Stimulated activated CD4-positive, alpha-beta T cell treated with anti-CD3 and anti-CD28 coated beads, Interleukin-1b, Interleukin-23, amount 100 ng/mL, for 1 hour (primary cell): ENCODE measurements at places on chromosomes 2 and 18.

DNA sequence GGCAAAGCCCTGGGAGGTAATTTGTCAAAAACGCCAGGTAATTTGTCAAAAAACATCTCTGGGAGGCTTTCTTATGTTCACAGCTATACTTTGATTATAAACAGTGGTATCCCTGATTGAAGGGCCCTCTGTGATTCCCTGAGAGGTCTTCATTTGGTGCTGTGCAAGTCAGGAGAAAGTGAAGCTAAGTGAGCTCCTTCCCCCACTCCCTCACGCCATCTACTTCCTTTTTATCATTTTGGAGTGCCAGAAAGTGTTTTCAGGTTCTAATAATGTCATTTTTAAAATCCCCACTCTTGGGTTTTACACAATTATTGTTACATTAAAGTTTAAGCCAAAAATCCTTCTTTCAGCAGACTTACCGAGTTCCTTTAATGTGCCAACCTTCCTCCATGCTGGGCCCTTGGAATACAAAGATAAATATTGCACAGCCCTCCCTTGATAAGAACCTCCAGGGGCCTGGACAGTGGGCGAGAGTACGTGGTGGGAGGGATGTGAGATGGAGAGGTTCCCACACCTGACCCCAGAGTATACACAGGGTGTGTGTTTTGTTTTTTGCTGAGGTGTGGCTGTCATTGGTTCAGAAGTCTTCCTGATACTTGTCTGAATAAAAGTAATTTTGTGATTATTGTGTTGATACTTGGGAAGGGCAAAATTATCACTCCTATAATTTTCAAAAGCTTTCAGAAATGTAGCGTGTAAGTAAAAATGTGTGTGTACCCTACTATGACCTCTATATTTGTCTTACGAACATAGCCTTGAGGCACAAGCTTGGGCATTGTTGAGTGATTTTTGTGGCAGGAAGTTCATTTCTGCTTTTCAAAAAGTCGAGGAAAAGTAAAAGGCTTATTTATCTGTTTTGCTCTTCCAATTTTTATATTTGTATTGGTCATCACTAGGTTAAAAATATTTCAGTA lies 8.2 kb downstream of the MAPRE2 start:
- no peak for DNase-seq

GRCh38 chr2:144493027-144493809 lies 26.7 kb downstream of the ZEB2 start:
- DNase-seq, result no peak

GRCh38 chr18:9710037-9710436 lies 1.9 kb downstream of the RAB31 start:
- no peak for DNase-seq

DNA sequence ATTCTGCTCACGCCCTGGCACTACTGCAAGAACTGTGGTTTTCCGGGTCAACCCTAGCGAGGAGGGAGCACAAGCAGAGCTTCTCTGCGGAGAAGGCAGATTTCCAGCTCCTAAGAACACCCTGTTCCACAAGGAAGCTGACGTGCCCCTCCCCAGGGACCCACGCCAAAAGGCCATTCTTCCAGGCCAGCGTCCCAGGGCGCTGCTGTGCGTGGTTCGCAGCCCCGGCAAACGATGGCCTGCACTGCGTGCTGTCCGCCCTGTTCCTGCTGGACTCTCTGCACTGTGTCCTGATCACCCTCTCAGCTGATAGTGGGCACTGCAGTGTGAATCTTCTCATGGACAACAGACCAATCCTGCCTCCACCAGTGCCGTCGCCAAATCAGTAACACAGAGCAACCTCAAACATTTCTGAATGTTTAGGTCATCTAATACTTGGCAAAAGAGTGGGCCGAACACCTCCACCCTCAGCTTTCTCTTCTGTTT lies 49.1 kb downstream of the ADI1 start:
- no peak for DNase-seq

- DNase-seq, result no peak
These were observed 108.8 kb downstream of the B3GNT2 start for GRCh38 chr2:62304429-62305417.

DNA sequence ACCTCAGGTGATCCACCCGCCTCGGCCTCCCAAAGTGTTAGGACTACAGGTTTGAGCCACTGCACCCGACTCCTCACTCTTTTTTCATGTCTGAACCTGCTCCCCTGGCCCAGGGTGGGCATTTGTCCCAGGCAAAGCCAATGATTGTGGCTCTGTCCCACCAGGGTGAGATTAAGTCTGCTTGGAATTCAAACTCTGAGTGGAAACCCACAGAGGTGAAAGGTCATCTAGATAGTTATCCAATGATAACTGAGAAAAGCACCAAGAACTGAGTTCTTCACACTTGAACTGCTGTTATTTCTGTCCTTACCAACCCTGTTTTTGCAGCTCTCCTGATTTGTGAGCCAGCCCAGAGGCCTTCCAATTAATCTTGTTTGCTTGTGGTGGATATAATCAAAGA lies 62.4 kb upstream of the ACVR1 start:
- no peak for DNase-seq

DNA sequence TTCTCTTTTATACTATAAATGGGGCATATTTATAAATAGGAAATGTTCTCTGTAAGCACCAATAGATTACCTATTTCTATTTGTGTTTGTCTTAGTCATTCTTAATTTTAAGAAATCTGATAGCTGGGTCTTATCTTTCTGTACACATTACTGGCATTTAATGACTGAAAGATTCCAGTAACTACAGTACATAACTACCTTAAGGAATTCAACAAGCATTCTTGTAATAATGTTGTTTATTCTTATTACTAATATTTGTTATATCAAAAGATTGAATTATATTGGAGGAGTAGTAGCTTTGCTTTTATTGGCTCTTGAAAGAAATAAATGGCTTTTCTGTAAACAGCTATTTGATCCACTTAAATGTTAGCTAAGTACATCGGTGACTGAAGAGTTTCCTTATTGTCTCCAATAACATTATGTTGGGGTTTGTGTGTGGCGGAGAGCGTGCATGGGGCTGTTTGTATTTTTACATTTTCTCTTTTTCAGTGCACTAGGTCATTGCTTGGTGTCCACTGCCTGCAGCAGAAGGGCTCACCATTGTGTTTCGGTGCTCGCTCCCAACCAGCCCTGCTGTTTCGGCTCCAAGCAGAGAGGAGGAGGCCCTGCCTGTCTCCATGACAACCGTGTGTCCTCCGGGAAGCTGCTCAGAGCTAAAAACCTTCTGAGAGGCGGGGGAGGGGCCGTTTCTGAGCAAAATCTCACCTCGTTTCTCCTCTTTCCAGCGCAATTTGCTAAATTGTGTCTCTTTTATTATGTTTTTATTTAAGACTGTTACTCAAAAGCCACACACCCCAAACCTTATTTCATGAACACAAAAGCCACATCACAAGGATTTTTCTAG lies 112.5 kb upstream of the SLC38A11 start:
- no peak for DNase-seq

DNA sequence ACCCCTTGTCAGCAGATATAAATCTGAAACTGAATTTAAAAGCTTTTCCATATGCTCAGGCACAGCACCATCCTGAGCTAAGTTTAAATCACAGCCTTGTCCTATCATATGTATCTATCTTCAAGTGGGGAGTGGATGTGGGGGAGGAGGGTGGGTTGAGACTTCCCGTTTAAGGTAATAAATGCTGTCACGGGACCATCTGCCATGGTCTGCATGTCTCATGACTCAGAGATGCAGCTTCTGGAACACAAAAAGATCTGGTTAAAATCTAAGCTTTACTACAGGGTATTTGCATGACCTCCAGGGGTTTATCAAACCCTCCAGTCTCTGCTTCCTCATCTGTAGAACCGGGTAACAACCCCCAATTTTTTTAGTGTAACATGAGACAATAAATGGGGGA lies 377.7 kb upstream of the ST6GAL2 start:
- DNase-seq, result no peak

DNA sequence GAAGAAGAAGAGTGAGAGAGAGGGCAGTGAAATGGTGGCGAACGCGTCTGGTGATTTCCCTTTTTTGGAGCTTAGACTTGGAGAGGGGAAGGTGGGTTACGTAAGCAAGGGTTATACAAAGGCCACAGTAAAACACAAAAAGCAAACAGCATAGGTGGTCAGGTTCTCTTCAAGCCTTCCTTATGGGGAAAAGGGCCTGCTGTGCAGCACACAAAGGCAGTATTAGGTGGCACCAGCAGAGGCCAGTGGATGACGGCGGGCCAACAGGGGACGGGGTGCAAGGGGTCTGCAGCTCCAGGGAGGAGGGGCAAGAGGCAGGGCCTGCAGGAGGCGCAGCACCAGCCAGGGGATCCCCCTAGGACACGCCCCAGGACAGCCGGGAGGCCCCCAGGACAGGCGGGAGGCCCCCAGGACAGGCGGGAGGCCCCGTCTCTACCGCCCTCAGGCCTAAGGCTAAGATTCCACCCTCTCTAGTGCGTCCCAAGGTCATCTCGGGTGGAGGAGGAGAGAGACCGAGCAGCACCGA lies 32.6 kb upstream of the NPC1 start:
- DNase-seq, result no peak

GRCh38 chr2:95005726-95006125 lies 19.8 kb upstream of the MAL start:
- no peak for DNase-seq

DNA sequence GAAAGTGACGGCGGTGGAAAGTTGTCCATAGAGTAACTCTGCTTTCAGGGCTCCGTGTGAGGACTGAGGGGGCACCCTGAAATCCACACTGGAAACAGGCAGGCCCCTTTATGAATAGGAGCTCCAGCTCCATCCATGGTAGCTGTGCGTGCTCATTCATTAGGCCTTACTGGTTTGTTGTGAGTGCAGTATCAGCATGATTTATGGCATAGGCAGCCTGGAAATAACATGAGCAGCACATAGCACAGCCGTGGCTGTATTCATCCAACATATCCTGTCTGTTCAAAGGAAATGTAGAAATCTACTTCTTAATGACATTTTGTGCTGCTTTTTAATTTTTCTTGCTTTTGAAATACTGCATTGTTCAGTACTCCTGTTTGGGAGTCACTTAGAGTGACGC lies 414.8 kb upstream of the RAB12 start:
- DNase-seq, result no peak

- DNase-seq, result no peak
These were observed 67.8 kb downstream of the EIF5B start for GRCh38 chr2:99404797-99405669.

DNA sequence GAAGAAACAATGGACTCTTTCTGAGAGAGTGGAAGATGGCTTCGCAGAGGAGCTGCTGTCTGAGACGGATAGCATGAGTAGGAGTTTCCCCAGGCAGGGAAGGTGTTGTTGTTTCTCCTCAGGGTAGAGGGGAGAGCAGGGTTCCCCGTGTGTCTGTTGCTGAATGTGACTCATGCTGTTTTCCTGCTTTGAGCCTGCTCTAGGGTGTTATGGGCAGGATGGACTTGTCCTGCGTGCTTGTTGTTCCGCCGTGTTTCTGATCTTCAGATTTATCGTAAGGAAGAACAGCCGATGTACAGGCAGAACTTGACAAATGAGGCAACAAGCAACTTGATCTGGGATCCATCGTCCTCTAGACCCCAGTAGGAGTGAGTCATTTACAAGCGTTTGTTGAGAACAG lies 19.7 kb upstream of the MYCN start:
- DNase-seq, result no peak

- DNase-seq, result no peak
These were observed 94.2 kb downstream of the WDPCP start for GRCh38 chr2:63494100-63494499.

GRCh38 chr2:171346723-171347557 lies 86.8 kb downstream of the METTL8 start:
- DNase-seq, result no peak

DNA sequence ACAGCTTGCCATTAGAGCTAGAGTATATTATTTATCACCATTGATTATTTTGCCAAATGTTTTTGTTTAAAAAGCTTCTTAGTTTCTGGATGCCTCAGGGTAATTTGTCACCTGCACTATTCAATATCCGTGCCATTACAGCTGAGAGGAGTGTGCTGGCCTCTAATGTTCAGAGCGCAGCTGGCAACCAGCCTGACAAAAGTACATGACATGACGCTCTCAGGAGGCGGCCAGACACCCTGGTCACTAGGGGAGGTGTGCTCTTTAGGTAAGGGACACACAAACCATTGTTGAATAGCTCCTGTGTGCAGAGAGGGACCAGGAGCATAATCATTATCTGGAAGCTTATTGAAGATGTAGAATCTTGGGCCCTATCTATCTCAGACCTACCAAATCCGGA lies 20.3 kb downstream of the LIMS1 start:
- no peak for DNase-seq

DNA sequence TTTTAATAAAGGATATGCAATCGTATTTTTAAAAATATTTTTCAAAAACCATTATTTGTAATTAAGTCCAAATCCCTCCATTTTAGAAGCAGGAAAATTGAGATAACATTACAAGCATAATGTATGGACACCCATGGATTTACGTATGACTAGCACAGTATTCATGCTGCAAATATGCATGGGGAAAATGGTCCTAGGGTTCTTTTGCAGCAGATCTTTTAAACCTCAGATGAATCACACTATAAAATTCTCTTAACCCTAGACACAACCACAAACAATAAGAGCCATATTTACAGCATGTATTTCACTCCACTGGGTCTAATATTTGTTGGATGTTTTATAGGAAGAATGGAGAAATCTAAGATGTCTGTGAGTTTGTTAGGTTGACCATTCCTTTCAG lies 453.4 kb downstream of the TGIF1 start:
- DNase-seq, result no peak

DNA sequence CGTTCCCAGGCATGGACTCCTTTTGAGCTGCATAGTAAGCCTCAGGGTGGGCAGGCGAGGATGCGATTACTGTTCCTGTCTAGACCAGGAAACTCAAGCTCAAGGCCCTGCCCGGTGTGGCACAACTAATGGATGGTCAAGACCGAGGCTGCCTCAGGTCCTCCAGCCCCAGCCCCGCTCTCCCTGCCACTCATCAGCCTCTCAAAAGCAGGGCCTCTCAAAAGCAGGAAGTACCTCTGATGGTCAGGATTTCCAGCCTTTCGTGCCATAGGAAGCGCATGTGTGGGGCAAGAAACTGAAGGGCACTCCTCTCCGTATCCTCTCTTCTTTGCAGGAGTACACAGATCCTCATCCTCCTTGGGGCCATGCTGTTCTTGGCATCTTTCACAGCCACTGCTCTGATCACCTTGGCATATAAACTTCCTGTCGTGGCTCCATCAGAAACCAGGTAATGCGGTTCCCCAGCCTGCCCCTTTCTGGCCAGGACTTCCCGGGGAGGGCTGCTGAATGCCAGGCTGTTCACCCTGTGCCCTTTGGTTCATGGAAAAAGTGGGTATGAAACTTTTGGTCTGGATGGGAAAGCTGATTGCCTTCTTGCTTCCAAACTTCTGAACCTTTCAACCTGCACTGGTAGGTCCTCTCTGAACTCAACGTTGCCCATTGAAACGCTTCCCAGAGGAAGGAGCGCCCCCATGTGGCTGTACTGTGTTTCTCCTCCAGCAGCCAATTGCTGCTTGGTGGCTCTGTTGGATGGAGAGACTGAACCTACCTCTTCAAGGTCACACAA lies 82.8 kb upstream of the SEC11C start:
- no peak for DNase-seq

GRCh38 chr18:63189041-63189440 lies 130.5 kb downstream of the BCL2 start:
- no peak for DNase-seq

- DNase-seq, result peak; percentile 7
These were observed 50.2 kb upstream of the SIGLEC15 start for GRCh38 chr18:45775241-45775676.
